ENCODE measurements at places on chromosomes 4 and X.

DNA sequence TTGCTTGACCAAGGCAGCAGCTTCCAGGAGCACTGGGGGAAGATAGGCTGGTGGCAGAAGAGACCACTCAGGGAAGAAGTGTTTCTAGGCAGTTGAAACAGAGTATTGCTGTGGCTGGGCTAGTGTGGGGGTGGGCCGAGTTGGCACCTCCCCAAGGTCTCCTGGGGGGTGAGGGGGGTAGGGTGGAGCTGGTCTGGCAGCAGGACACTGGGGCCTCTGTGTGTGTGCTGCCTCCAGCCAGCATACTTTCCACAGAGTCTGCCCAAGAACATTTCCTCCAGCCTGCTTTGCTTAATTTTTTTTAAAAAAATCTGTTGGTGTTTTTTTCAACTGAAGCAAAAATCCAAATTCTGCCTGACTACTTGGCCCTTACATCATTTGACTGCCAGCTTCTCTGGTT is 4.0 kb downstream of the ITIH6 start:
- DNase-seq = no peak

DNA sequence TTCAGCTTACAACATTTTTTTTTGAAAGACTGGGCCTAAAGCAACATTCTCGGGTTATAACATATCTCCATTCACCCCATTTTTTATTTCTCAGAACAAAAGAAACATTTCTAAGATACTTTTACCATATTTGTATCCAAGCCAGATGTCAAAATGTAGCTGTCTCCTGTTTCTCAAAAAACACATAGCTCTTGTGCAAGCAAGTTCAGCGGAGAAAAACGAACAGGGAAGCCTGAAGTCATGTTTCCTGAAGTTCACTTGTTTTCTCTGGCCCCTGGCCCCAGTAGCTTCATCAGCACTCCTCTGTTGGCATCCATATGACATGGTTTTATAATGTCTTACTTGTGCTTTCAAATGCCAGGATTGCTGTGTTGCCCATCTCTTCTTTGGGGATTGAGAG is 218.2 kb downstream of the BANK1 start:
- DNase-seq = no peak

GRCh38 chr4:82201303-82201702 is 172.5 kb downstream of the HNRNPD start:
- no peak for DNase-seq

DNA sequence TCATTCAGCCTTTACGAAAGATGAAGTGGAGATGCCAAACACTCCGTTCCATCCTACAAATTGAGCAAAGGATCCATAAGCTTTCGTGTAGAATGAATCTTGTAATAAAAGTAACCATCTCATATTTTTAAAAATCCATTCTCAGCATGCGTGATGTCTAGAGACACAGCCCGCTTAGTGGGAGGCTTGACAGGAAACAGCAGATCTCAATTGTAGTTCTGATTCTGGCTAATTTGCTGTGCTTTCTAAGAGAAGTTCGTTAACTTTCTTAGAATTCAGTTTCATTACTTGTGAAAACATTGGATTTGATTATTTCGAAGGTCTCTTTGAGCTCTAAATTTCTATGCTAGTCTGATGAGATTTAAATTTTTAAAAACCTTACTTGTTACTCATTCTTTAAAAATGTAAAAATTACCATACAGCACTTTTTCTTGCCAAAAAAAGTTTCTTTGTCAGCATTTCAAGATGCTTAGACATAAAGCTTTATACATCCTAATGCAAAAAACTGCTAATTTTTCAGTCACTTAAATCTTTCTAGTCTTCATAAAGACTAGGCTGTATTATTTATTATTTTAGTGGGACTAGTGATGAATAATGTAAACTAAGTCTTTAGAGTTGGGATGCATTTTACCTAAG is 66.9 kb upstream of the NEIL3 start:
- no peak for DNase-seq

DNA sequence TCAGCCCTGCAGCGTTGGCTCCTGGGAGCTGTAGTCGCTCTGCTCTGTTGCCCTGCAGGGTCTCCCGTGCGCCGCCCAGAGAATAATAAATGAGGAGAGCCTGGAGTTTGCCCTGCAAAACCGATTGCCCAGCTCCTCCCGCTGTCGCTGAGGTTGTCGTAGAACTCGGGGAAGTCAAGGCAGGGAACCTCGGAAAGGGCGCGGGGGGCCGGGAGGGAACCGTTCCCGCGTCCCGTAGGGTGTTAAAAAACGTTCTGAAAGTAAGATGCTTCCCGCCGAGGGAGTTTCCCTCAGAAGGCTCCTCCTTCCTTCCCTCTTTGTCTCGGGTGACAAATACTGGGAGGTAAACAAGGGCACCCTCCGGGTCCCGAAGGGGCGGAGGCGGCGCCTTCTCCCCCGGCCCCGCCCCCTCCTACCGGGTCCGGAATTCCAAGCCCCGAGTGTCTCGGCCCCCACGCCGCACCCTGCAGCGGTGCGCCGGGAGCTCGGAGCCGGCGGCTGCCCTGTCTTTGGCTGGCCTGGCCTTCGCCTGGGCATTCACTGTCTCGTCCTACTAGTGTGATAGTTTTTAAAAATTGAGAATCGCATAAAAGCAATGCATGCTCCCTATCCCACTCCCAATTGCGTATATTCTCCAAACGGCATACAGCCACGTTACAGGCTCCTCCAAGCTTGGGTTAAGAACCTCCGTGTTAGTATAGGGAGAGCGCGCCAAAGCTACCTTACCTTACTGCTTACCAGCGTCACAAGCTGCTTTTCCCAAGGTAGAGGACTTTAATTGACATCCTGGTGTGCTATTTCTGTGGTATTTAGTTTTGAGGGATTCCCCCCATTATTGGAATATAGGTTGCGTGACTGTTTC is 964 bp upstream of the HMGB2 start:
- peak; percentile 46 for DNase-seq

GRCh38 chr4:142129931-142130330 is 493.5 kb downstream of the IL15 start:
- DNase-seq = no peak

DNA sequence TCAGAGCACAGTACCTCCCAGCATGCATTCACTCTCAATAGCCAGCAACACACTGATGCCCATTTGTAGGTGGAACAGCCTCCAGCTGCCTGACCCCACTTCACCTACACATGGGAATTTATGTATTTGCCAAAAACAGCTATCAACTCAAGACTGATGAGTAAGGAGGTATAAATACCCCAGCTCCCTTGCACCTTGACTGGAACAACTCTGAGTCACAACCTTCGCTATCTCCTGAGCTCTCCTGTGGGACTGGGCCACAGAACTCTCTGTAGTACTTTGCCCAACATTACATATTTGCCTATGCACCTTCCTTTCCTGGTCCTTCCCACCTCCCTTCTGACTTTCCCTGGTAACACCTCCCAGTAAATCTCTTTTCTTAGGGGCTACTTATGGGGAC is 16.5 kb upstream of the EGFL6 start:
- no peak for DNase-seq

- DNase-seq = no peak
Observed at GRCh38 chr4:48944756-48945241, 38.2 kb upstream of the OCIAD2 start.

GRCh38 chr4:11566444-11567022 is 137.8 kb upstream of the HS3ST1 start:
- DNase-seq = no peak

GRCh38 chr4:74583089-74583700 is 138.3 kb downstream of the AREG start:
- no peak for DNase-seq

GRCh38 chrX:39165185-39165584 is 363.9 kb downstream of the MID1IP1 start:
- no peak for DNase-seq

DNA sequence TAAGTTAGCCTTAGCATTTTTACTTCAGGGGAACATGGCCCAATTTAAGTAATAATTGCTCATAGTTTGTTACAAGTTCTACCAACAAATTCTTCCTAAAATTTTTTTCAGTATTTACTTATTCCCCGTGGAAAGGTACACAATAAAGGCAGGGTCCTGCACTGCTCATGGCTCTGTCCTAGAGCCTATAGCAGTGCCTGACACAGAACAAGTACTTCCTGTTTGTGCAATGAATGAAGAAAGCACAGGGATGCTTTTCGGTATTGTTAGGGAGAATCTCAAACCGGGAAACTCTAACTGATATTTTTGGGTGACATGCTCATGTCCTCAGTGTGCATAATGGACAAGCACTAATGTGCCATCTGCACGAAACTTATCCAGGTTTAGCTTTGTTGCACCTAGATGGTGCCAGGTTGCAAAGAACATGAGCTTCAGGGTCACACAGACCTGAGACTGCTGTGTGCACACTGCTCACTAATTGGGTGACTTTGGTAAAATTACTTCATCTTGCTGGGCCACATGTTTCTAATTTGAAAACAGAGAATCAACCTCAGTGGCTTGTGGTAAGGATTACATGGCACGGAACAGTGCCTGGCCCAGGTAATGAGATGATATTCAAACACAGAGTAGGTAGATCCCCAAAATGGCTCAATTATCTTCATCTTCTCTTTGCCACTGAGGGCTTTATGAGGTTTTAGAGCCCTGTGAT is 175.8 kb upstream of the NPY2R start:
- DNase-seq = no peak

- DNase-seq = no peak
Observed at GRCh38 chr4:150145946-150146340, 67.7 kb downstream of the DCLK2 start.

GRCh38 chr4:81758574-81759264 is 287.0 kb upstream of the RASGEF1B start:
- no peak for DNase-seq

GRCh38 chrX:7264399-7264798 is 116.4 kb upstream of the PUDP start:
- DNase-seq = no peak

DNA sequence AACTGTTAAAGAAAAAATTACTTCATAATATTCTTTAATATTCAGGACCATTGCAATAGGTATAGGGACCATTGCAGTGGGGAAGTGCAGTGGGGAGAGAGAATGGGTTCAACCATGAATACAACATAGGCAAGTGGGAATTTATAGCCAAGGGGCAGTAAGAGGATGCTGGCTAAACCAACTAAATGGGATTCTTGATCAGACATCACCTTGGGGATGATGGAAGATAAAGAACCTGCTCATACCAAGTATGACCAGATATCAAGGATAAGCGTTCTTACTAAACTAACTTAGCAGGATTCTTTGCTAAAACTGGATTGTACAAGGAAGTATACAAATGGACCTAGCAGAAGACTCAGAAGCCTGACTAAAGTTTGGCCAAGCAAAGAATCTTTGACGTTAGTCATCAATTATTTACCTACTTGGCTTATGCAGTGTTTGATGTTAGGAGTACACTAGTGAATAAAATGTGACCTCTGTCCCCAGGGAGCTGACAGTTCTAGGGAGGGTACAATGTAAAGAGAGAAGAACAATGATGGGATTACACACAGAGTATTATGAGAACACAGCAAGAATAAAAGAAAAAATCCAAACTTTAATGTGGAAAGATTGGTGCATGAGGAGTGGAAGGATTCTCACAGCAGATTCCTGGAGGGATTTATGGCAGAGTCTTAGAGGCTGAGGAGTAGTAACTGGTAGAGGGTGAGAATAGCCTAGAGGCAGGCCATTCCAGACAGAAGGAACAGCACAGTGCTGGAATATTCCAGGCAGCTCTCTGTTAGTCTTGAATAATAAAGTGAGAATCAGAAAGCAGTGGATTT is 54.7 kb upstream of the MYOZ2 start:
- no peak for DNase-seq

DNA sequence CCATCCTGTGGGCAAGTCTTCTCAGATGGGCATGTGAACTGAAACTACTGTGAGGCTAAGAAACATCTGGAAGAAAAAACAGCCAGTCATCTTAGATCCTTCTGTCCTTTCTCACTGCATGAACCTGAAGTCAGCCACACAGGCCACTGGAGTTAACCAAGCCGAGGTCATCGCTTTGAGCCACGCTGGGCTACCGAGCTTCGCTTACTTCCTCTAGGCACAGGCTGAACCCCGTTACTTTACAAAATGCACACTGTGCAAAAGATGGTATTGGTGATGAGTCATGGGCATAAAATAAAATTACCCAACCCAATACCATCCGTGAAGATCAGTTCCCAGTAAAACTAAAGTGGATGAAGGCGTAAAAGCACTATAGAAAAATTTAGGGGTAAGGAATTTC is 86.2 kb downstream of the MTMR1 start:
- no peak for DNase-seq

DNA sequence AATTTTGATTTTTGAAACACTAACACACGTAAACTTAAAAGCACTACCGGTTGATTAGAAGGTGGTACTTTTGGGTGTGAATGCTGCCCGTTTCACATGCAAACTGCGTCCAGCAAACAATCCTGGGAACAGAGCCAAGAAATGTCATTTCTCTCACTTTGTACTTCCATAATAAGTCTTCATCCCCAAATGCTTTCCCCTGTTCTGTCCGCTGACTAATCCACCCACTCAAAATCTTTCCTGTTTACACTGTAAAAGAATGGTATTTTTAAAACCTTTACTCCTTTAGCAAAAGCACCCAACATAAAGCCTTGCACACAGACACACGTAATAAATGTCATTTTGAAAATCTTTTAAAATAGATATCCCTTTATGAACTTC is 39.1 kb upstream of the PDLIM5 start:
- no peak for DNase-seq

DNA sequence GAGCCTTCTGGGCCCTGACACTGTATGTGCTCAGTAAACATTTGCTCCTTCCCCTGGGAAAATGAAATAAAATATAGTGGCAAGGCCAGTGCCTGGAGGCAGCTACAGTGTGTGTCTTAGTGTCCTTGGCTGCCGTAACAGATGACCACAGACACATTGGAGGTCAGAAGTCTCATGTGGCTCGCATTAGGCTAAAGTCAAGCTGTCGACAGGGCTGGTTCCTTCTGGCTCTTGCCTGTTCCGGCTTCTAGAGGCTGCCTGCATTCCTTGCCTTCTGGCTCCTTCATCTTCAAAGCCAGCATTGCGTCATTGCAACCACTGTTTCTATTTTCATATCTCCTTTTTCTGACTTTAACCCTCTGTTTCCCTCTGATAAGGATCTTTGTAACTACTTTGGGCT is 83.6 kb upstream of the STX18 start:
- DNase-seq = no peak

DNA sequence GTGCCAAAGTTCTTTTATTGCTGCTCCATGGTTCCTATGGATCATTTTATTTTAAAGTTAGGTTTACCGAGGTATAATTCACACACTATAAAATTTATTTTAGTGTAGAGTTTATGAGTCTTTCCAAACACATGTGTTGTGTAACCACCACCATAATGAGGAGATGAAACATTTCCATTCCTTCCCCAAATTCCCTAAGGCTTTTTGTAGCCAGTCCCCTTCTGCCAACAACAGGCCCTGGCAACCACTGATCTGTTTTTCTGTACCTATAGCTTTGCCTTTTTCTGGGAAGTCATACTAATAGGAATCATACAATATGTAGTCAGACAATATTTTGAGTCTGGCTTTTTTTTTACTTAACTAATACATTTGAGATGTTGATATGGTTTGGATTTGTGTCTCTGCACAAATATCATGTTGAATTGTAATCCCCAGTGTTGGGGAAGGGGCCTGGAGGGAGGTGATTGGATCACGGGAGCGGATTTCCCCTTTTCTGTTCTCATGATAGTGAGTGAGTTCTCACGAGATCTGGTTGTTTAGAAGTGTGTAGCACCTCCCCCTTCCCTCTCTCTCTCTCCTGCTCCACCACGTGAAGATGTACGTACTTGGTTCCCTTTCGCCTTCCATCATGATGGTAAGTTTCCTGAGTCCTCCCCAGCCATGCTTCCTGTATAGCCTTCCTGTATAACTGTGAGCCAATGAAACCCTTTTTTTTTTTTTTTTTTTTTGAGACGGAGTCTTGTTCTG is 59.6 kb upstream of the DHX15 start:
- DNase-seq = no peak
